ENCODE measurements at places on chromosomes 5 and 9. TPM values are rescaled to one million over a fixed set of nuclear protein-coding genes. Genes with fewer than 3 reads are reported as not detected.

The AMBP gene
- not detected for total RNA-seq

The GABRB2 gene
- total RNA-seq: 5.1 TPM

The PRUNE2 gene
- total RNA-seq: 0.44 TPM

The SLC6A18 gene
- total RNA-seq: not detected

The WHRN gene
- 2.1 TPM for total RNA-seq

The SLCO6A1 gene
- total RNA-seq: not detected

The PALM2AKAP2 gene
- not detected for total RNA-seq

The IFNA21 gene
- not detected for total RNA-seq

The FABP6 gene
- total RNA-seq: not detected

The SV2C gene
- not detected for total RNA-seq

The IGFBPL1 gene
- total RNA-seq: not detected

The PCDHB7 gene
- not detected for total RNA-seq

The IL4 gene
- not detected for total RNA-seq

The KLF9 gene
- 1.9 TPM for total RNA-seq

The DMGDH gene
- 1.5 TPM for total RNA-seq

The COL15A1 gene
- total RNA-seq: not detected

The ADAMTSL1 gene
- not detected for total RNA-seq

The PPP2CA gene
- 178 TPM for total RNA-seq

The PCDHB12 gene
- not detected for total RNA-seq

The NUTM2G gene
- total RNA-seq: not detected

Measured in OCI-LY7 (cell line).